Activated CD4-positive, CD25-positive, alpha-beta regulatory T cell (primary cell): ENCODE measurements at places on chromosomes 12 and 14.

GRCh38 chr12:124833693-124834122, 30.0 kb downstream of the SCARB1 start:
- no peak for DNase-seq

- no peak for DNase-seq
Observed at GRCh38 chr14:23228812-23229211, 8.9 kb upstream of the RNF212B start.

DNA sequence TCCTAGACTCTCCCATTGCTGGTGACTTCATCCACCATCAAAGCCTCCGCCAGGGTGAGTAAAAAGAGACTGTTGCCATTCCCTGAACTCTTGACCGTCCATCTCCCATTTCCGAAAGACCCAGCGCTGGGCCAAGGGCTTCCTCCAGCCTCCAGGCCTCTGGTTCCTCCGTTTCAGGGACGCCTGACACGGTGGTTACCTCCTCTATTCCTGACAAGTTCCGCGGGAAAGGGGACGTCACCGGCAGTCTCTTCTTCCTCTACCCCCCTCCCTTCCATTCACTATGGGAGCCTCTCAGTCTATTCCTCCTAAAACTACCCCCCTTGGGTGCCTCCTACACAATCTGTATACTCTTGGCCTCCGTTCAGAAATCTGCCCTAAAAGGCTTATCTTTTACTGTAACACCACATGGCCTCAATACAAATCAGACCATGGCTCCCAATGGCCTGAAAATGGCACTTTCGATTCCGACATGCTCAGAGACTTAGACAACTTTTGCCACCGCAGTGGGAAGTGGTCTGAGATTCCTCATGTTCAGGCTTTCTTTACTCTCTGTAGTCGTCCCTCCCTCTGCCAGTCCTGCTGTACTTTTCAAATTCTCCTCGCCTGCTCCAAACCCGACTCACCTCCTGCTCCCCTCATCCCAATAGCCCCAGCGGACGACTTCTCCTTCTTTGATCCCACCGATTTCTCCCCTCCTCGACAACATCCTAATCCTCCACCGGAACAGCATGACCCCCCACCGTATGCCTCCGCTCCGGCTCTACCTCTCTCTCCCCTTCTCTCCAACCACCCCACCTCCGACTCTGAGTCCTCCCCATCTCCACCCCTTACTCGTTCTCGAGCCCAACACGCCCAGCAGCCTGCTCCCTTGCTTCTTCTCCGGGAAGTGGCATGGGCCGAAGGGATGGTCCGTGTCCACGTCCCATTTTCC, 70.4 kb downstream of the MOK start:
- DNase-seq: no peak

DNA sequence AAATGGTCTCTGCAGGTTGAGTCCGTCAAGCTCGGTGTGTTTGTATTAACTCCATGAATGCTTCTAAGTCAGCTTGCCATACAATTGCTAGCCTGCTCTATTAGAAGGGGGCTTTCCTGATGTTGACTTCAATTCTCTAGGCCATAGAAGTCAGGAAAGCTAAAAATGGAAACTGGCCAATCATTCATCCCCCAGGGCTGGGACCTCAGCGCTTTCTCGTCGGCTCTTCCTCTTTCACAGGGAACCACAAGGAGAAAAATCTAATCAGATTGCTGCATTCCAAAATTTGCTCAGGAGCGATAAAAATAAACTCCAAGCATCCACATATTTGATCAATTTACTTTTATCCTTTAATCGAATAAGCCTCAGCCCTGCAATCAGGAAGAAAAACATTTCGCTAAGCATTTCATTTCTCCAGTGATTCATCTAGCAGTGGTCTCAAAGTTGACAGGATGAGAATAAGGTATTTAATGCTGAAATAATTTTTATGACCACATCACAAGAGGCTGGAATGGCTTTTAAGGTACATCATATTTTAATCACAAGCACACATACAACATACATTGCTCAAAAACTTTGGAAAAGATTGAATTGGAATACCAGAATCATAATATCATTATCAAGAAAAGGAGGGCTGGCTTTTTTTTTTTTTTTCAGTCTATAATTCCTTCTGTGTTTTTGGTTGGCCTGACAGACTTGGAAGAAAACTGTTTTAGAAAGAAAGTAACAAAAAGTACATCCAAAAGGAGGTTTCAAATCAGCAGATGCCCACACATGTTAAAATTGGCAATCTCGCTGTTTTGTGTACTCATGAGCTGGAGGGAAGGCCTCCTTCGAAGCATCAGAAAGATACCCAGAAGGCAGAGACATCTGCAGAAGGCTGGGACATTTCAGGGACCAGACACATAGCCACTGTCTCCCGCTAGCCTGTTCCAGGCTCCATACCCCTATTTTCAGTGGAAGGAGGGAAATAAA, 316.3 kb downstream of the NUAK1 start:
- no peak for DNase-seq
